Lower lobe of right lung (tissue), 2 donors: ENCODE measurements at places on chromosomes 12 and 14.

DNA sequence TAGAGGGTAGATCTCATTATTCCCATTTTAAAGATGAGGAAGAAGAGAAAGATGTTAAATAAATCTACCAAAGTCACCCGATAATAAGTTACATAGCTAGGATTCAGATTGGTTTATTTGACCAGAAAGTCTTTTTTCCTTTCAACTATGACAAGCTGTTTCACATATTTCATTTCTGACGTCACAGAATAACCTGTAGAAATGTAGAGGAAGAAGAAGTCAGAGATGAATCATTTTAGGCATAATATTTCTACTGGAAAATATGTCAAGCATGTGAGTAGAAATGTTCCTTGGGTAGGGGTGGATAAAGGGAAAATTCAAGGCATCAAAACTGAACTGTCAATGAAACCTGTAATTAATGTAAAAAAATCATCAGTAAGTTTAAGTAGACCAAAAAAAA is 107.0 kb downstream of the MGST1 start:
- DNase-seq: no peak

GRCh38 chr14:60184146-60184904 is 19.1 kb upstream of the DHRS7 start:
- DNase-seq: no peak

GRCh38 chr14:61712137-61712536 is 16.8 kb downstream of the HIF1A start:
- no peak for DNase-seq

DNA sequence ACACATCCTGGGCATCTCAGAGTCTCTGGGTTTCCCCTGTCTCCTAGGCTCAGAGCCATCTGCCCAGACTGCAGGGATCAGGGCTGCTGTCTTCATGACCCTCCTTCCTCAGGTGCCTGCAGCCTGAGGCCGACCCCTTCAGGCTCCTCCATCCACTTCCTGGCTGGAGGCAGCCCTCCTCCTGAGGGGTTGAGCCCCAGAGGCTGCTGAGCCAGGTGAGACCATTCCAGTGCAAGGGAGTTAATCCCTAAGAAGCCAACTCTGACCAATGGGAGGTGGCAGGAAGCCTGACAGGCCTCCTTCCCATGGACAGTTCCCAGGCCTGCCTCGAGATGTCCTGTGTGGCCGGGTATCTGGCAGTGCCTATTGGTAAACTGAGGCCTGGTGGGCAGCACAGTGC is 8.4 kb upstream of the PPP4R4 start:
- no peak for DNase-seq

- DNase-seq: no peak
These were observed 56.5 kb upstream of the KCNH3 start for GRCh38 chr12:49482095-49483051.

- DNase-seq: no peak
These were observed 238.3 kb downstream of the SLC41A2 start for GRCh38 chr12:104719700-104720338.

GRCh38 chr14:77682158-77682553 is 25.7 kb downstream of the ALKBH1 start:
- no peak for DNase-seq

DNA sequence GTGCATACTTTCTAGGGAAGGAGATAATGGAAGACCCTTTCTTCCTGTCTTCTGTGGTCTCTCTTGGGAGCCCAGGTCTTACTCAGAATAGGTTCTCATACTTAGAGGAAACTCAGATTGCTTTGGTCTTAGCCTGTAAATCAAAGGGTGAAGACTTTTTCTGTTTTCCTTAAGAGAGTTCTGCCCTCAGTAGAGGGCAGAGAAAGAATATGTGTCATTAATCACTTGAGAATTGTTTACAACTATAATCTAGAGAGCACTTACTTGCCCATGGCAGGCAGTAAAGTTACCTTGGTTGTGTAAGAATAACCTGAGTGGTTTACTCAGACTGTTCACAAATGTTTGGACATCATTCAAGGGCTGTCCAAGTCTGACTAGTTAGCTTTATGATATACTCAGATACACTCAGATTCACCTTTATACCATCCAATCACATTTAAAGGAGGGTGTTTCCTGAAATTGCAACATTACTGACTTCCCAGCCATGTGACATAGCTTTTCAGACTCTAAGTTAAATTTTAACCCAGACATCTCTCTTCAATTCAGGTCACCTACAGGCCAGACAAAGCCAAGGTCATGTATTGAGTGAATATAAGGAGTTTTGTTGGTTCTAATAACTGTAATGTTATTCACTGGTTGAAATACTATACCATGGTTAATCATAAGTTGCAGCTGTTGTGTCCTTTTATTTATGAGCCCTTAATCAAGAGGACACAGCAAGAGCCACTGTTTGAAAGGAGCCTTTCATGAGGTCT is 372.2 kb downstream of the RAD51B start:
- DNase-seq: no peak

GRCh38 chr14:21653331-21653885 is at the start of gene OR4E2:
Gene OR4E2 (plus strand): TSS chr14:21653835. CDS start chr14:21665083, 11,248 bp downstream.
- DNase-seq: no peak

GRCh38 chr12:54602661-54603060 is 14.2 kb upstream of the PPP1R1A start:
- DNase-seq: no peak

GRCh38 chr12:83153177-83153576 is 466.5 kb downstream of the TMTC2 start:
- DNase-seq: no peak

- no peak for DNase-seq
These were observed 191.0 kb upstream of the RGS6 start for GRCh38 chr14:71741241-71741640.

DNA sequence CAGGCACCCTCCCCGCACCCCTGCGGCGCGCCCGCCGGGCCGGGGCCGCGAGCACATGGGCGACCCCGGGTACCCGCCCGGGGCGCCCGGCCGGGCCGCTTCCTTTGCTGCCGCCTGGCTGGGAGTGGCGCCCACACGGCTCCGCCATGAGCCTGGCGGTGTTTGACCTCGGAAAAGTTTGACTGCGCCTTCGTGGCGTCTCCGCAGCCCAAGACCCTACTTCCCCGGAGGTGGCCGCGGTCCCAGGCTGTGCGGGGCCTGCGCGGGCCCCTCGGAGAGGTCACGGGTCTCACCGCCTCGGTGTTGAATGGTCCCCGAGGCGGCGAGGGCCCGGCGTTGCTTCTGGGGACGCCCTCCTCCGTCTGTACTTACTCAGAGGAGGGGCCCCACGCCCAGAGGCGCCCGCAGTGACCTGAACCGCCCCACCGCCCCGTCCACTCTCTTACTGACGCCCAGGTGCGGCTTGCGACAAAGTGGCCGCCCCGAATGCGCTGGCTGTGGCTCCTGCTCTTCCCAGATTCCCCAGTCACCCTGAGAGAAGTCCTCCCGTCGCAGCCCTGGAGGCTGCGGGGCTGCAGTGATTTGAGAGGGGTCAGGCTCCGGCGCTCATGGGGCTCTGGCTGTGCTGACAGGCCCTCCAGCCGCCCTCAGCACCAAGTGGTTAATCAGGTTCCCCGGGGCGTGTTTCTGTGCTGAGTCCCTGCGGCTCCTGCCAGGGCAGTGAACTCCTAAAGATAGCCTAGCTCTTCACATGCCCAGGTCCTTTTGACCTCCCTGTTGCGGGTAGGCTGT is 5.8 kb downstream of the KMT5A start:
- peak; percentile 86 for DNase-seq

GRCh38 chr12:110750784-110751461 is 8.2 kb upstream of the PPP1CC start:
- DNase-seq: no peak
